ENCODE measurements at places on chromosomes 4 and X.

GRCh38 chr4:138205531-138206233 is 36.5 kb downstream of the SLC7A11 start:
- no peak for DNase-seq

GRCh38 chr4:103307453-103308247 is 109.5 kb upstream of the CENPE start:
- no peak for DNase-seq

DNA sequence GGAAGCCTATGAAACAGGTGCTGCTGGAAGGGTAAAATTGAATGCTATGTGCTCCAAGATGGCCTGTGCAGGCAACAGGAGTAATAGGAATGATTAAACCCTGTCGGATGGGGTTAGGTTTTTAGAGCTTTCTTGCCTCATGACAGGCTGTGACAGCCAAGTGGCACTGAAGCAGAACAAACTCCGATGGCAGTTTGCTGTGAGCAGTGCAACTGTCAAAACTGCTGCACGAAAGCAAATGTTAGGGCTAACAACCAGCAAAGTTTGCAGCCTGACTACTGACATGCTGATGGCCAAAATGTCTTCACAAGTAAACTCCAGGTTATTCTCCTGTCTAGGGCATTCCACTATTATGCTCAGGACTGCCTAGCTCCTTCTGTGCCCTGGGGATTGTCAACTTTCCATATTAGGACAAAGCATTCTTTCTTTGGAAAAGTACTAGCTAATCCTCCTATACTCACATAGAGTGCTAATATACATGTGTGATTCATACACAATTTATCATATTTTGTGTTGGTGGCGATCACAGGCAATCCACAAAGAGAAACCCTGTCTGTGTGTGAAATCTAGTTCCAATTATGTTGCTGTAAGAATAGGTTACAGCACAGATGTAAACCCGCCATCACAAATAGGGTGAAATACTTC is 486.6 kb upstream of the TENM3 start:
- DNase-seq, result no peak

DNA sequence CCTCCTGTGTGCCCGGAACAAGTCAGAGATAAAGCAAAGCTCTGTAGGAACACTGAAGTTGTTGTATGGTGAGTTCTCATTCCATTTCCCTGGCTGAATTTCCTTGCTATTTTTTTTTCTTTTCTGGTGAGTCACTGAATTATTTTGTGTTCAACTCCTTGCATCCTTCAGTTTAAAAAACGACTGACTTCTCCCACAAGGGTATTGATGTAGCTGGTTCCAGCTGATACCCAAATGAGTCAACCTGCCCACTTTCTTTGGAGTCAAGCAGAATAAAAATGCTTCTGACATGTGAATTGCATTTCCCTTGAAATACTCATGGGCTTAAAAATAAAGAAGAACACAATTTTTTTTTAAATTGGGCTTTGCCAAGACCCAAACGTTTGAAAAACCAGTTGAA is 85.5 kb downstream of the SHOX start:
- DNase-seq, result no peak

- DNase-seq, result no peak
Observed at GRCh38 chr4:99885063-99885664, 9.1 kb downstream of the LAMTOR3 start.

- no peak for DNase-seq
Observed at GRCh38 chrX:46279925-46280313, 265.3 kb downstream of the ZNF674 start.

GRCh38 chr4:109962401-109962800 is 49.7 kb downstream of the EGF start:
- no peak for DNase-seq

GRCh38 chr4:72275381-72275780 is 243.6 kb downstream of the NPFFR2 start:
- DNase-seq, result no peak

GRCh38 chrX:71216485-71216884 is 6.5 kb upstream of the GJB1 start:
- no peak for DNase-seq

DNA sequence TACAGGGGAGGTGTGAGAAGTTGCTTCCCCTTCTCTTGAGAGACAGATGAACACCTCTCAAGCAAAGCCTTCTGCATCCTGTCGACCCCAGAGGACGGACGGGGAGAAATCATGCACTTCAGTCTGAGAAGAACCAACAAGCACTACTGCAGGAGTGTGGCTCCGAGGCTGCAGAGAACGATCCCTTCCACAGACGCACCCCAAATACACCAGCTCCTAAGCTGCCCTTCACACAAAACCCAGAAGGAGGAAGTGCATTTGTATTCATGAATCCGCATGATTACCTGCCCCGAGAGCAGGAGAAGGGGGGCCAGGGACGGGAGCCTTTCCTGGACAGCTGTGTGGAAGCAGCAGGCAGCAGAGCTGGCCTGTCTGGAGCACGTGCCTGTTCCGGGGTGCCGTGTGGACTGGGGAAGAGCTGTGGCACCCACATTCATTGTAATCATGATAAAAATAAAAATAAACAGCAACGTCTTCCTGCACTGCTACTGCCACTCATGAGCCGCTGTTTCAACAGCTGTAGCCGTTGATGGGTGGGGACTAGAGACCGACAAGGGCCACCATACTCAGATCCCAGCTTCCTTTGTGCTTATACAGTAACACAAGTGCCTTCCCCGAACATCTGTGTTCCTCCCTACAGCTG is 42.9 kb downstream of the ACSL1 start:
- DNase-seq, result no peak

Measured in NCI-H187 treated with DMSO at 0.1 percent for 48 hours (cell line).